Stimulated activated CD8-positive, alpha-beta memory T cell treated with anti-CD3 and anti-CD28 coated beads, Interleukin-2, amount 100 ng/mL, for 48 hours (primary cell): ENCODE measurements at places on chromosomes 13 and 19.

- no peak for DNase-seq
Observed at GRCh38 chr13:35163674-35164073, 221.6 kb downstream of the NBEA start.

- DNase-seq, result no peak
Observed at GRCh38 chr13:51978796-51979556, 32.3 kb downstream of the ATP7B start.

DNA sequence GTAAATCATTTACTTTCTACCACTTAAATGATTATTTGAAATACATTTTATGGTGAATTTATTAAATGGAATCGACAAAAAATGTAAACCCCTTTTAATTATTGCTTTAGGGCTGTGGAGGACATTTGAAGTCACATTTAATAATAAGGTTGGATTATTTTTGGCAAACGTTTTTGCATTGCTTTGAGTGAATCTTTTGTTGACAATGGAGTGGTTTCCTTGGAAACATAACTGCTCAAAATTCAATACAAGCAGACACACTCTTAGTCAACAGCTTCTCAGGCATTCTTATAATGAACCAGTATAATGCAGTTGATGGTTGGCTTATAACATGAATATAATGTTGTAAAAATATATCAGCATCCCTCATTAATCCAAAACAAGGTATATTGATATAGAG, 104.7 kb downstream of the DCLK1 start:
- DNase-seq, result no peak

DNA sequence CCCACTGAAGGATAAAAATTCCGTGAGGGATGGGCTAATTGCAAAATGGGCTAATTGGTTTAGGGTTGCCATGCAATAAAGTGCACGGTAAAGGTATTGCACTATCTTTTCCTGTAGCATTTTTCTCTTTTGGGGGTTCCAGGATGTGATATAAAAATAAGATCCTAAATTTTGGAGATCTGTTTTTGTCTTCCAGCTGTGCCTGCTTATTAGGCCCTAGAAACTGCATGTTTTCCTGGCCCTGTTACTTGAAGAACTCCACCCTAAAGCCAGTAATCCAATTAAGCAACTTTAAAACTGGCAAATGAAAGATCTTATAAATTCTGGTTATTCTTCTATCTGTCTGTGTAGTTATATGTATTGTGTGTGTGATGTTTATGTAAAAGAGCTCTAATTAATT, 2489.6 kb downstream of the PCDH9 start:
- no peak for DNase-seq

DNA sequence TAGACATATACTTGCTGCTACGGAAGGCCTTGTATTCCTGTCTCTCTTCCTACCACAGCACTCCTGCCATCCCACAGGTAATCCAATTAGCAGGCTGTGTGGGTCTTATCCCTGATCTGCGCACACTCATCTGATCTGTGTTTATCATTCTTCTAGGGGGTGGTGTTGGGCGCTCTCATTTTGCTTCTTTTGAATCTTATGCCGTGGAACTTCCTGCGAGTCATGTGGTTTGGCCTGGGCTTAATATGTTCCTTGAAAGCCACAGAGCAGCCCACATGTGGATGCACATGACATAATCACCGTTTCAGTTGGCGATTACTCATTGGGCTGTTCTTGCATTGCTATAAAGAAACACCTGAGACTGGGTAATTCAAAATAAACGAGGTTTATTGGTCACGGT, 7.5 kb downstream of the RASA3 start:
- peak; percentile 63 for DNase-seq

GRCh38 chr19:8363803-8364771, at the start of gene ANGPTL4:
ANGPTL4 (plus strand) TSS chr19:8364155; CDS start chr19:8364322, 167 bp downstream.
- peak; percentile 55 for DNase-seq

GRCh38 chr13:114142137-114142550, 9.7 kb upstream of the RASA3 start:
- no peak for DNase-seq

DNA sequence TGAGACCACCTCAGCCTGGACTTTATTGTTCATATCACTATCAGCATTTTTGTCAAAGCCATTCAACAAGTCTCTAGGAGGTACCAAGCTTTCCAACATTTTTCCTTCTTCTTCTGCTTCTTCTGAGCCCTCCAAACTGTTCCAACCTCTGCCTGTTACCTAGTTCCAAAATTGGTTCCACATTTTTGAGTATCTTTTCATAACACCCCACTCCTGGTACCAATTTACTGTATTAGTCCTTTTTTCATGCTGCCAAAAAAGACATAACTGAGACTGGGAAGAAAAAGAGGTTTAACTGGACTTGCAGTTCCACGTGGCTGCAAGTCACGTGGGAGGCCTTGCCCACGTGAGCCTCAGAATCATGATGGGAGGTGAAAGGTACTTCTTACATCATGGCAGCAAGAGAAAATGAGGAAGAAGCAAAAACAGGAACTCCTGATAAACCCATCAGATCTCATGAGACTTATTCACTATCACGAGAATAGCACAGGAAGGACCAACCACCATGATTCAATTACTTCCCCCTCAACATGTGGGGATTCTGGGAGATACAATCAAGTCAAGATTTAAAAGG, 215.1 kb downstream of the PCDH17 start:
- no peak for DNase-seq

- DNase-seq, result no peak
Observed at GRCh38 chr13:36412736-36413135, 19.6 kb upstream of the CCNA1 start.

DNA sequence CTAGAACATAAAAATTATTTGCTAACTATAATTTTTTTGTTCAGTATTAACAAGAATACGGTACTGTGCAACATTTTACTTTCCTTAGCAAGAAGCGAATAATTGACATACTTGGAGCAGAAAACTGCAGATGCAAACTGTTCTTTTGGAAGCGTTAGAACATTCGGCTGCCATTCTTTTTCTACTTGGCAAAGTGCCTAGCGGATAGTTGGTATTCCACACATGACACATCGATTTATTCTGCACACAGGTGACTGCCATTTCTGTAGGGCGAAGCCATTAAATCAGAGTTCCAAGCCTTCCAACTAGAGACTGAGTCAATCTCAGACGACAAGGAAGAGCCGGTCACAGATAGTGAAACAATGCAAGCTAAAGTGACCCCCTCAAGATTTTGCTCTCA, 117.4 kb downstream of the TRPC4 start:
- DNase-seq, result no peak
